Sigmoid colon (tissue), 7 donors: ENCODE measurements at places on chromosomes 16 and 17. TPM values are rescaled to one million over a fixed set of nuclear protein-coding genes. Genes with fewer than 3 reads are reported as not detected.

ZFP3 gene
- 5.3 TPM for total RNA-seq

HOXB1 gene
- not detected for total RNA-seq

MT1E gene
- 173 TPM for total RNA-seq

KRTAP16-1 gene
- not detected for total RNA-seq

PHF12 gene
- 41.7 TPM for total RNA-seq

SECTM1 gene
- total RNA-seq: 56.9 TPM

CLN3 gene
- total RNA-seq: 17.0 TPM

DNA sequence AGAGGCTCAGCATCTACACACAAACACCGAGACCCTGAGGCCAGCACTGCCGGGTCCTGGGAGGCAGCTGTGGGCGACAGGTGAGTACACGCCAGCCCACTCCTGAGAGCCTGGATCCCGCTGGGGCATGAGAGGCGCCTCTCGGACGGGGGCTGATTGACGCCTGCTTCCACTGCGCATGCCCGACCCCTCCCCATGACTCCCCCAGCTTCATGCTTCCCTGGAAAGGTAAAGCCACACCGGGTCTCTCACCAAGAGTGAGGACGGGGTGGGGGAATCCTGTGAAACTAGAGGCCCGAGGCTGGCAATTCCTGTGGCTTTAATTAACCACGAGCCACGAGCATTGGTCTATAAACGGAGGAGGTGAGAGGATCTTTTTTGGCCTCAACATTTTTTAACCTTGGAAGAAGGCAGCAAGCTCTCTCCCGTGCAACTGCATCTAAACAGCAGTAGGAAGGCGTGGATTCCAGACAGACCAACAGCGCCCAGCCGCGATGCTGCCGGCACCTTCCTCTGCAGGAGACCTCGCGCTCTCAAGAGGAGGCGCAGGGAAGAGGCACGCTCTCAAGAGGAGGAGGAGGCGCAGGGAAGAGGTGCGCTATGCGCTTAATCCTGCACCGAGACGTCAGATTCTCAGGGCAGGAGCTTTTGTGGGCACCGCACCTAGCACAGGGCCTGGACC lies 71.8 kb upstream of the METRNL start:
- peak; percentile 34 for DNase-seq

- no peak for DNase-seq
Observed at GRCh38 chr17:3885271-3885670, 7.6 kb downstream of the CAMKK1 start.

GRCh38 chr16:88411951-88412576 lies 29.3 kb downstream of the ZNF469 start:
- no peak for DNase-seq

DNA sequence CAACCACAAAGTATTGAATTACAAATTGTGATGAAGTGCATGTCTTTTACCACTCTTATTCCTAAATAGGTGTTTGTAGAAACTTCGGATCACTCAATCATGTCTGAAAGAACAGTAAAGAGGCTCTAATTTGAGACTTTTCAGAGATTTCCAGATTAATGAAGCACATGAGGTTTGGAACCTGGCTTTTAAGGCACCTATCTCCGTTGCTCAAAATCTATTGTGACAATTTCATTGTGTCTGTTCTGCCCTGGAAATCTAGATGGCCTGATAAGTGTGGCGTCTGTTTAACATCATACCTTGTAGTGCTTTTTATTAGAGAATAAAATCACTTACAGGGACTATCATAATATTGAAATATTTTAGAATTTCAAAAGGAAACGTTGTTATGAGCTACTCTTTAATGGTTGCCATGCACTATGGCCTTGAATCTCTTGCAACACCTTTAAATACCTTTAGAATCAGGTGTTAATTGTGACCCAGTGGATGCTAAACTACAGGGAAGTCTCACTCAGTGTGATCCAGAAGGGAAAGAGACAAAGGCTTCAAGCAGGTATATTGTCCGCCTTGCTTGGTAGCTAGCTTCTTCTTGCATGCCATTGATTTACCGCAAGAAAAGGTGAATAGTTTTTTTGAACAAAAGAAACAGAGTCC lies 210.3 kb downstream of the CNTNAP4 start:
- DNase-seq: no peak

DNA sequence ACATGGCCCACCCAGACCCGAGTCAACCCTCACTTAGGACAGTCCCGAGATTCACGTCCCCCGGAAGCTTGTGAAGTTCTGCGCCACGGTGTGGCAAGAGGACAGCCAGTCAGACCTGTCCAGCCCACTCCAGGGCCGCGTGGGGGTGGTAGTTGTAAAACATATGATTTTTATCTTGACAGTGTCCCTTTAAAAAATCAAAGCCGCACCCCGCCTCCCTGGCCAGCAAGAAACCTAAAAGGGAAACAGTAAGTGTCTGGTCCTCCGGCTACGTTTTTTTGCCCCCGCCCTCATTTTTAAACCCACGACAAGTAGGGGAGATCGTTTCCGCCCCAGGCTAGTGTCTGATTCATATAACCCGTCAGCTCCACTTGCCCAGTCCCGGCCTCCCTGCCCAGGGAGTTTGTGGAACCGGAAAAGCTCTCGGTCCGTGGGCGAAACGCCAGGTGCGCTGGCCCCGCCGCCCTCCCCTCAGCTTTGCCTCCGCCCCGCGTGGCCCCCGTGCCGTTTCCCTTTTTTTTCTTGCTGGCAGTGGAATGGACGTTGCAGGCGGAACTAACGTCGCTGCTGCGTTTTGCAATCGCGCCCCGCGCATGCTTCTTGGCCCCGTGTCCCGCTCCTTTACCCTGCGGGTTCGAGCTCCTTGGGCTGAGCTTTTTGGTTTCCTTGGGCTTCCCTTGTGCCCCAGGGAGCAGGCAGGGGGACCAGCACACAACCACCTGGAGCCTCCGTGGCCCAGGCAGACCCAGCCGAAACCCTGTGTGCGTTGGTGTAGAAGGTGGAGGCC lies 13.3 kb upstream of the NUDT16L1 start:
- peak; percentile 87 for DNase-seq

DNA sequence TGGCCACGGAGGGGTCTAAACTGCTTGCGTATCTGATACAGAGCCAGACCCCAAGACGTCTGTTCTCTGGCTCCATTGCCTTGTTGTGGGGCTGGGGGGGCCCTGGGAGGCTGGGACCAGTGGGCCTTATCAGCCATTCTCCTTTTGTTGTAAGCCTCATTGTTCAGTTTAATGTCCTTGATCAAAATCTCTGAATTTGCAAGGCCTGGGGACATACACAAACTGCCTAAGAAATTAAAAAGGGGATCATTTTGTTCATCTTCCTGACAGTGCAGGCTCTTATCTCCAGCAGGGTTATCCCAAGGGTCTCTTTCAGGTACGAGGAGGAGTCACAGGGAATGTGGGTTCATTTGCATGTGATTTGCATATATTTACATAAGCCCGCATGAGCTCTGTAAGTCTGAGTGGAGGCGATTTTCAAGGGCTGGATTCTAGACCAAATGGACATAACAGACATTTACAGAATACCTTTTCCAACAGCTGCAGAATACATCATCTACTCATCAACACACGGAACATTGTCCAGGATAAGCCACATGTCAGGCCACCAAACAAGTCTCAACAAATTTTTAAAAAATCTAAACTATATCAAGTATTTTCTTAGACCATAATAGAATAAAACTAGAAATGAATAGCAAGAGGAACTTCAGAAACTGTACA lies 269.8 kb downstream of the RBFOX1 start:
- DNase-seq: no peak

GRCh38 chr17:77106874-77107358 lies 33.9 kb upstream of the SEC14L1 start:
- no peak for DNase-seq

DNA sequence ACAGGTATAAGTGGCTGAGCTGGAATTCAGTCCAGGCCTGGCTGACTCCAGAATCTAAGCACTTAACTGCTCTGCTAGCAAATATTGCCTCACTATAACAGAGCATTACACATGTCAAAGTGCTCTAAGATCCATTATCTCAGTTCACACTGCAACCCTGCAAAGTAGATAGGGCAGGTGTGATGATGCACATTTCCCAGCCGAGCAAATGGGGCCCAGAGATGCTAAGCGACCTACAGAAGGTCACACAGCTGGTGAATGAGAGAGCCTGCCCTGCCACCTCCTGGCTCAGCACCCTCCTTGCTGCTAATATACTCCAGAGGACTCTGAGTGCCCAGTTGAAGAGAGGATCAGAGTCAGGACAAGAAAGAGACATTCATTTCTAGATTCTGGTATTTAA lies 73.6 kb upstream of the CCL1 start:
- DNase-seq: no peak

- DNase-seq: peak; percentile 74
Observed at GRCh38 chr16:31427441-31428278, 500 bp downstream of the COX6A2 start.

DNA sequence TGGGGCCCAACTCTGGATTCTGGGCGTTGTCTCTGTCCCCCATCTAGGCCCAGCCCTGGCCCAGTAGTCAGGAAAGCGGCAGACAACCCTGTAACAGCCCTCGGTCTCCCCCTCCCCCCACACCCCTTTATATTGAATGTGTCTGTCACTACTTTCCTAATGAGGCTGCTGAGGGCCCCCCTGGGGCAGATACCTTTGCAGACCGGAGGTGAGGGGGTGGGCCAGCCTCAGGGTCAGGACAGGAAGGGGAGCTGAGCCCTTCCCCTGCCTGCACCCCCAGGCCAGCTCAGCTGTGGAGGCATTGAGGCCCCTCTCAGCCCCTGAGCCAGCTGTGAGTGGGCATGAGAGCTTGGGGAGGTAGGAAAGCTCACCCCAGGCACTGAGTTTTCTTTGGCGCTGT lies 17.1 kb downstream of the RAI1 start:
- no peak for DNase-seq

DNA sequence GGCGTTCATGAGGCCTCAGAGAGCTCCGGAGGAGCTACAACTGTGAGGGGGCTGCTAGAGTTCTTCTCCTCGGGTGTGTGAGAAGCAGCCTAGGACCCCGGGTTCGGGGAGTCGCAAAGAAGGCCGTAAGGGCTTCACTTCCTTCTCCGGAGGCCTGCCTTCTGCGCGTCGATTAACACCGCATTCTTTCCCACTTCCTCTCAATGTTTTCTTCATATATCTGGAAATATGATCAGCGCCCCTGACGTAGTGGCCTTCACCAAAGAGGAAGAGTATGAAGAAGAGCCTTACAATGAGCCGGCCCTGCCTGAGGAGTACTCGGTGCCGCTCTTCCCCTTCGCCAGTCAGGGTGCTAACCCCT lies 449 bp downstream of the SMCR8 start:
- DNase-seq: no peak

GRCh38 chr17:7184091-7184488 lies 4.9 kb upstream of the ASGR1 start:
- no peak for DNase-seq

GRCh38 chr17:60902399-60902798 lies 224.7 kb downstream of the BCAS3 start:
- no peak for DNase-seq
